Cardiac muscle cell (in vitro differentiated cells and primary cell): ENCODE measurements at places on chromosomes 4 and X.

DNA sequence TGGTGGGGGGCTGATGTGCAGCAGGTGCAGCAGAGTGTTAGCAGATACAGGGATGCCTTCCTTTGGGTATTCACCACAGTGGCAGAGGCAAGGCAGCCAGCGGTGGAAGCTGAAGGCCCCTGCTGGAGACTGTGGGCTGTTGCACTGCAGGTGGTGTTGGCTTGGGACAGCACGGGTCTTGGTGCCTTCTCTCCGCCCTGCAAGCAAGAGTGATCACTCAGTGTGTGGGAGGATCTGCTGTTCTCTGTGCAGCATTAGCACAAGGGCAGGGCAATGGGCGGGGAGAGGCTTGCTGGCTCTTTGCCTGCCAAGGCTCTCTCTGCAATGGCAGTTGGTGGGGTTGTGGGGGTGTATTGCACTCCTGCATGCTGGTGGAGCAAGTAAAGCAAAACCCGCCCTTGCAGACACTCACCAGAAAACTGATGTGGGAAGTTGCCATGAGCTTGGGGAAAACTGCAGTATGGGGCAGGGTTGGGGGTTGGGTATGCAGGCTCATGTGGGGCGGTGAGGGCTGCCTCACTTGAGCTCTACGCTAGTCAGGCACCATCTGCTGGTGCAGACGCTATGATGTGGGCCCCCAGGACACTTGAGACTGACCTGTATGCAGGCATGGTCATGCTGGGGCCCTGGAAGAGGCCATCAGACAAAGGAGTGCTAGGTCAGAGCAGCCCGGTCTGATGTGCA lies 820.8 kb upstream of the GRIA3 start:
- no peaks in the 10 kb centered on the region for H3K36me3 ChIP-seq
- H3K4me1 ChIP-seq: no peaks in the 10 kb centered on the region
- no peaks in the 10 kb centered on the region for H3K27me3 ChIP-seq
- DNase-seq: no peak
- no peak overlapping the region for H3K27ac ChIP-seq

DNA sequence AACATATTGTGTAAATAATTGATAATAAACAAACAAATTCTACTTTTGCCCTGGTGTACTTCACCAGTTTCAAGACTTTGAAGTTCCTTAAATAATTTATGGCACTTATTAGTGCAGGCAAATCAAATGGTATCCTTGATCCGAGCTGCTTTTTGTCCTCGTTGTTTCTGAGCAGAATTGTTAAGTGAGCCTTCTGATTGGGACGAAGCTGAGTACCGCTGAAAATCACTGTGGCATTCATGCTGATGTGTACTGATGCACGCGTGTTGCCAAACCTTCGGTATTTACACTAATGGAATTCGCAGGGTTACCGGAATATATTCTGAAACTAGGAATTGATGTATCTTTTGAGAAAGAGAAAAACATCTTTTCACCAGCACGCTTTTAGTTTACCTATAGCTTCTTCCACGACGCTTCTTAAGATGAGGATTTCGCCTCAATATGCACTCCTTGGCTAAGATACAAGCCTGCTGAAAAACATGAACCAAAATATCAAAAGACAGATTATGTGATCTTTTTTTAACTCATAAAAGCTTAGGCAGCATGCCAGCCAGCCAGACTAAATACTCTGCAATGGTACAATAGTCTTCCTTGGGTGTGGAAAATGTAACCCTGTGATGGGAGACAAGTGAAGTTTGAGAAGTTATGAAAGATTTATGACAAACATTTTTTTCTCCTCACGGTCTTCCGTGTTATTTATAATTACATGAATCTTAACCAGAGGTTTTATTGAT lies 48.9 kb upstream of the TENM3 start:
- no peak overlapping the region for H3K4me3 ChIP-seq
- peaks cover 6% of the 10 kb centered on the region for H3K27me3 ChIP-seq
- peaks cover 7% of the 10 kb centered on the region for H3K4me1 ChIP-seq
- no peak overlapping the region for H3K27ac ChIP-seq
- no peak for DNase-seq

GRCh38 chrX:113929004-113929403 lies 654.9 kb upstream of the HTR2C start:
- H3K4me1 ChIP-seq: no peaks in the 10 kb centered on the region
- no peaks in the 10 kb centered on the region for H3K27me3 ChIP-seq
- no peak overlapping the region for H3K27ac ChIP-seq
- DNase-seq: peak; percentile 76
- H3K4me3 ChIP-seq: no peak overlapping the region

DNA sequence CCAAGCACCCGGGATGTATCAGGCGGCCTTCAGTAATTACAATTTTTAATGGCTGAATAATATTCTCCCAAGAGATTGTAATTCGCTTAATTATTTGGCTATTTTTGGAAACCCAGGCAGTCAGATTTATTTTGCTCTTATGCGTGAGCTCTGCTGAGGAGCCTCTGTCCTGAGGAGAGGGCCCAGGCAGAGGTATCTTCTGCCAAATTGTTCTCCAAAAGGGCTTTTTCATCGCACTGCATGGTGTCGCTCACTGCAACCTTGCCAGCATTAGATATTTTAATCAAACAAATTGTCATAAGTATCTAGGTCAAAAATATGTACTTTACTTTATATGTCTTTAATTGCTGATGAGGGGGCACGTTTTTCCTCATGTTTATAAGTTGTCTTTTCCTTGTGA lies 5.8 kb downstream of the ATP2B3 start:
- H3K4me3 ChIP-seq: no peak overlapping the region
- DNase-seq: no peak
- peaks cover 26% of the 10 kb centered on the region for H3K27me3 ChIP-seq

- no peak overlapping the region for H3K27ac ChIP-seq
- DNase-seq: no peak
Measured at GRCh38 chr4:48738856-48739255, 41.2 kb downstream of the FRYL start.

DNA sequence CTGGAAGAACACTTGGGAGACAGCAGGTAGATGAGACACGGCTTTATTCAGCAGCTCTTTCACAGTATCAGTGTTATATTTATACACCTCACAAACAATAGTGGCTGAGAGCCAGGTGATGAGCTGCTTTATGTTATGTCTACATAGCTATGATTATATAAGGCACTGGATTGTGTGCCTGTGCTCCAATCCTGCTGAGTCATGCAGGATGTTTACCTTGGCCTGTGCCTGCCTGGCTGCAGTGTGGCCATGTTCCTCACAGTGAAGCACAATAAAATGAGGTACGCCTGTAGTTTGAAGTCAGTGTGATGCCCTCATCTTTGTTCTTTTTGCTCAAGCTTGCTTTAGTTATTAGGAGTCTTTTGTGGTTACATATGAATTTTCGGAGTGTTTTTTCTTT lies 31.3 kb downstream of the CXCL13 start:
- no peaks in the 10 kb centered on the region for H3K4me1 ChIP-seq
- H3K36me3 ChIP-seq: no peaks in the 10 kb centered on the region
- H3K27ac ChIP-seq: no peak overlapping the region
- no peak for DNase-seq
- no peaks in the 10 kb centered on the region for H3K27me3 ChIP-seq

DNA sequence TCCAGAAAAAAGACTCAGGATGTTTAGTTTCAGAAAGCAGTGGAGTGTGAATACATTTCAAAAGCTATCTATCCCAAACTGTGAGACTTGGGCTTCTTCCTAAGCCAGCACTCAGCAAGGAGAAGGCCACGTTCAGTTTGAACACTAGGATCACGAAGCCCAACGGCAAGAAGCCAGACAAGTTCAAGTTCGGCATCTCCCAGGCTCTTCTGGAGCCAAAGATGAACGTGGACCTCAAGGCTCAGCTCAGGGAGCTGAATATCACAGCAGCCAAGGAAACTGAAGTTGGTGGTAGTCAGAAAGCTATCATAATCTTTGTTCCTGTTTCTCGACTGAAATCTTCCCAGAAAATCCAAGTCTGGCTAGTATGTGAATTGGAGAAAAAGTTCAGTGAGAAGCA lies 7.6 kb downstream of the PLAC1 start:
- H3K4me1 ChIP-seq: no peaks in the 10 kb centered on the region

DNA sequence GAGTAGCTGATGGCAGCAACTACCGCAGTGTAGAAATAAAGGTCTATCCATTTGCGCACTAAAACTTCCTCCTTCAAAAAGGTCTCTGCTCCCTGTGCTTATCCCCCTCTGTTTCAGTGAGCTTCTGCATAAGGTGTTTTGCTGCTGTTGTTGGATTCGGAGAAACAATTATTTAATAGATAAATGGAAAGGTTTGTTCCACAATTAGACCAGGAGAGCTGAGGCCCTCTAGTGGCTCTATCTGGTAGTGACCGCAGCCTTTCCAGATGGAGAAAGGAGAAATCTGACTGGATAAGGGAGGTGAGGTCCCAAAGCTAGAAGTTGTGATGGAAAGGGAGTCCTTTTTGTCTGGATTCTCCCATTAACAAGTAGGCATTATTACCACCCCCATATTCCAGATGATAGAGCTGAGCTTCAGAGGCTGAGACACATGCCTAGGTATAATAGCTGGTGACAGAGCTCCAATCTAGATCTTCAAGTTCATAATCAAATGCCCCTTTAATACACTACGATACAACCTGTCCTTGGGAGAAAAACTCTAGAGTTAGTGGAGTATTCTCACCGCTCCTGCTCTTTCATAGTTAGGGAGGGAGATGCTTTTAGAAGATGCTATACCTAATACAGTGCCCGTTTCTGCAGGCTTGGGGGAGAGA lies 5.1 kb upstream of the GABRQ start:
- no peak overlapping the region for H3K4me3 ChIP-seq
- H3K27ac ChIP-seq: no peak overlapping the region
- peak; percentile 43 for DNase-seq
- H3K36me3 ChIP-seq: no peaks in the 10 kb centered on the region
